ENCODE measurements at places on chromosomes 1 and 21.

DNA sequence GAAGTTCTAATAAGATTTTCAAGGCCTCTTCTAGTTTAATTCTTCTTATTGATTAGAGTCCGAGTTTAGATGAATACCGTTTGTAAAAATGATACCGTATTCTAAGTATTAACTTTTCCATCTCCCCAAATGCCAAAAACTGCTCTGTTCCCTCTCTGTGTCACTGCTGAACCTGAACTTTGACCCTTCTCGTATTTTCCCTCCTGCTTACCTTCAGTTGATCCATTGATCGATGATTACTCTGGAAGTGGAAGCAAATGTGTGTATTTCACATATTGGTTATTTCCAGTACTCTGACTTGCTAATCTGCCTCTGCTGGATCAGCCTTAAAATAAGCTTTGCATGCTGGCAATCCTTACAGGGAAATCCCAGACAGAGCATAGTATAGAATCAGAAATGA lies 68.5 kb downstream of the KIF1B start:
- DNase-seq = no peak

GRCh38 chr1:34743775-34744174 lies 11.1 kb upstream of the GJB5 start:
- DNase-seq = no peak

- no peak for DNase-seq
These were observed 5.6 kb downstream of the WRAP73 start for GRCh38 chr1:3644273-3644672.

- no peak for DNase-seq
These were observed 16.1 kb downstream of the UBAP2L start for GRCh38 chr1:154236855-154237254.

DNA sequence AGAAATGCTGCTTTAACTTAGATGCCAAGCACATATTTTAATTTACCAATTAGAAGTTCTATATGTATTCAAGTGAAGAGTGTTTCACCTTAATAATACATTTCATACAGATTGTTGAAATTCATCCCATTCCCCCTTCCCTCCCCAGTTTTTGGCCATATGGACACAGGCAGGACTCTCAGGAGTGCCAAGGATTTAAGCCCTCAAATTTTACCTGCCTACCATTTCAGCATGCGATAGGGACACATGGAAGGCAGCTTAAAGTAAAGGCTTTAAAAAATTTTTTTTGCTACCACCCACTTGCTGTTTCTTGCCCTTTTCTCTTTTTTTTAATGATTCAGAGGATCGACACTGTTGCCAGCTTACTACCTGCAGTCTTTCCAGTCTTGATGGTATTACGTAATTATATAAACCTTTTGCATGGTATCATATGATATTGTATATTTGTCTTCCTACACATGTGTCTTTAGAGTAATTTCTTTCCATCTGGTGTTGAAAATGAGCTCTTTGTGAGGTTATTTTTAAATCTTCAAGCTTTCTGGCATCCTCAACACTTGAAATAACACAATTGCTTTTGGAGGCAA lies 7.0 kb downstream of the EPB41 start:
- DNase-seq = no peak
